ENCODE measurements at places on chromosomes 2 and 18. TPM values are rescaled to one million over a fixed set of nuclear protein-coding genes. Genes with fewer than 3 reads are reported as not detected.

GRCh38 chr18:77084688-77085035 lies 47.9 kb downstream of the MBP start:
- no peaks in the 10 kb centered on the region for H3K27me3 ChIP-seq
- no peak overlapping the region for H3K4me3 ChIP-seq
- peaks cover 12% of the 10 kb centered on the region for H3K36me3 ChIP-seq
- no peak for DNase-seq
- peaks cover 11% of the 10 kb centered on the region for H3K4me1 ChIP-seq

- H3K4me1 ChIP-seq, result peaks cover 37% of the 10 kb centered on the region
- H3K4me3 ChIP-seq, result no peak overlapping the region
- no peaks in the 10 kb centered on the region for H3K36me3 ChIP-seq
Observed at GRCh38 chr18:58319719-58320118, 275.7 kb downstream of the NEDD4L start.

GRCh38 chr2:196099916-196100315 lies 31.3 kb upstream of the DNAH7 start:
- DNase-seq, result no peak
- H3K27me3 ChIP-seq, result no peaks in the 10 kb centered on the region
- no peaks in the 10 kb centered on the region for H3K4me1 ChIP-seq
- H3K4me3 ChIP-seq, result no peak overlapping the region
- H3K27ac ChIP-seq, result no peak overlapping the region

GALNT14 gene
- 2.1 TPM for total RNA-seq

- no peak overlapping the region for H3K27ac ChIP-seq
- no peaks in the 10 kb centered on the region for H3K36me3 ChIP-seq
- peaks cover 29% of the 10 kb centered on the region for H3K4me1 ChIP-seq
- H3K4me3 ChIP-seq, result no peak overlapping the region
- peak; percentile 60 for DNase-seq
Observed at GRCh38 chr18:48785091-48785614, 165.6 kb downstream of the SMAD7 start.

RBKS gene
- 4.0 TPM for total RNA-seq

TUBA4B gene
- total RNA-seq, result not detected

RNASEH1 gene
- 16.1 TPM for total RNA-seq

DNA sequence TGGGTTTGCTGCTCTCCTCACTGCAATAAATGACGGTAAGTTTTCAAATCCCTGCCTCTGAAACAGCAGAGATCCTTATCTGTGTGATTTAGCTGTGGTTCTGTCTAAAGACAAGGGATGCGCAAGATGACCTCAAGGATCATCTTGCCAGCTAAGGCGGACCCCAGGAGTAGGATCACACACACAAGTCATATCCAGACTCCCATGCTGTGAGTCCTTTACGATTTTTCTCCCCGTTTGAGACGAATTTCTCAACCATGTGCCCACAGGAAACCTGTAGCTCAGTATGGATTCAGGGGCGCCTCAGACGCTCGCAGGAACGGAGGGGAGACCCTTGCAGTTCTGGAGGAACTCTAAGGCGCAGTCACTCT lies 11.1 kb upstream of the DCTN1 start:
- peaks cover 44% of the 10 kb centered on the region for H3K4me1 ChIP-seq
- no peaks in the 10 kb centered on the region for H3K36me3 ChIP-seq
- peak overlapping the region; percentile 82 for H3K27ac ChIP-seq
- H3K27me3 ChIP-seq, result no peaks in the 10 kb centered on the region
- DNase-seq, result no peak

DNA sequence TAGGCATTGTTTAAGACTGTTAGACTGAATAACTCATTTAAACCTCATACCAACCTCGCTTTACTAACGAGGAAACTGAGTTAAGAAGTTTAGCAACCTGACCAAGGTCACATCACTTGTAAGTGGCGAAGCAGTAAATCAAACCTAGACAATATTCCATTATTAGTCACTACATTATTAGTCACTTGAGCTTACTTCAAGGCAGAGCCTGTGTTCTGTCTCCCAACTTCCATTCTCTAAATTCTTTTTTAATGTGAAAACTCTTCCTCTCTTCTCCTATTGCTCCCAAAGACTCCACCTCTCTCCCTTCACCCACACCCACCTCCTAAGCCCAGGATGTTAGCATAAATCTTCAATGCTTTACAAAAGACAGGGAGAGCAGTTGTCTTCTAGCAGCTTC lies 156.5 kb downstream of the ARL6IP6 start:
- no peaks in the 10 kb centered on the region for H3K27me3 ChIP-seq
- H3K36me3 ChIP-seq, result no peaks in the 10 kb centered on the region
- no peak overlapping the region for H3K27ac ChIP-seq
- DNase-seq, result no peak
- no peaks in the 10 kb centered on the region for H3K4me1 ChIP-seq
